Epithelial cell of proximal tubule (primary cell): ENCODE measurements at places on chromosomes 1 and 21. TPM values are rescaled to one million over a fixed set of nuclear protein-coding genes. Genes with fewer than 3 reads are reported as not detected.

Gene CFHR1
- not detected in 2 replicates for total RNA-seq

Gene IL10
- total RNA-seq, result not detected in 2 replicates

Gene S100A2
- 24.8 and 25.6 TPM in 2 replicates for total RNA-seq

Gene ACOT11
- 0.86 and 1.3 TPM in 2 replicates for total RNA-seq

Gene PLPPR5
- total RNA-seq, result 0.17 TPM in 1 of 2 replicates, not detected in the other

Gene RHOU
- total RNA-seq, result 0.14 and 0.58 TPM in 2 replicates

Gene TBX19
- total RNA-seq, result 0.29 and 1.3 TPM in 2 replicates

Gene MRPS6
- total RNA-seq, result 48.3 and 48.9 TPM in 2 replicates

Gene INKA2
- total RNA-seq, result 0.07 and 0.58 TPM in 2 replicates

Gene SERTAD4
- total RNA-seq, result 8.7 and 12.7 TPM in 2 replicates

Gene CLEC20A
- not detected in 2 replicates for total RNA-seq

Gene TTC24
- not detected in 2 replicates for total RNA-seq

GRCh38 chr1:112564081-112564480, 54.9 kb downstream of the ST7L start:
- no peak for DNase-seq

GRCh38 chr1:82991569-82991968, 1007.4 kb downstream of the TTLL7 start:
- DNase-seq, result no peak

GRCh38 chr21:15108801-15109200, 44.0 kb upstream of the NRIP1 start:
- no peak for DNase-seq

GRCh38 chr1:160560045-160560705, 19.1 kb downstream of the CD84 start:
- DNase-seq, result no peak

GRCh38 chr1:12417389-12417788, 187.6 kb downstream of the VPS13D start:
- no peak for DNase-seq

- no peak for DNase-seq
Observed at GRCh38 chr21:30838536-30838935, 9.0 kb upstream of the KRTAP7-1 start.

GRCh38 chr1:210571356-210572284, 242.9 kb downstream of the HHAT start:
- DNase-seq, result no peak

- no peak for DNase-seq
Observed at GRCh38 chr1:9615316-9616063, 26.8 kb downstream of the TMEM201 start.

DNA sequence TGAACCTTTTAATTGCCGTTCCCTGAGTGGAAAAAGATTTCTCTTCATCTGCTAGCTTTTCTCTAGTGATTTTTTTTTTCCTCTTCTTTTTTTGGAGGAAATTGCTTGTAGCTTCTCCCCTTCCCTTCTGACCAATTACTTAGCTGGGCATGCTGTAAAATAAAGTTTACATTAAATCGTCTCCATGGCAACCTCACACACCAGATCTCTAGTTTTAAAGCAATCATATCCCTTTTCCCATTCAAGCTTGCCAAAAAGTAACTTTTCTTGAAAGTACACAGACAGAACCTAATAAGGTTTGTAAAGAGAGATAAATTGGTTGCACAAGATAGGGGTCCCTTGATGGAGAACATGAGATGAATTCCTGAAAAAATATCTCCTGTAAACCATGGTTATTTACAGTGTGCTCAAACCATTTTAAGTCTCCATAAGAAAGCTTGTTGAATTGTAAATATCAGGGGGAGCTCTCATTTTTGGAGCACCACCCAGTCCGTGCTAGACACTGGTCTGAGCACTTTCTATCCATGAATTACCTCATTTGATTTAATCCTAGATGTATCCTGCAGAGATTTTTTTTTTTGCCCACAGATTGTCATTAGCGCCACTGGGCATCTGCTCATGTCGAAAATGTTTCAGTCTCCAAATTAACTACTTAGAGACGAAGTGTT, 32.6 kb upstream of the HTR1D start:
- DNase-seq, result no peak

- DNase-seq, result no peak
Observed at GRCh38 chr1:172357753-172358385, 62.6 kb upstream of the C1orf105 start.

- DNase-seq, result no peak
Observed at GRCh38 chr21:41899426-41900202, 20.5 kb upstream of the PRDM15 start.

DNA sequence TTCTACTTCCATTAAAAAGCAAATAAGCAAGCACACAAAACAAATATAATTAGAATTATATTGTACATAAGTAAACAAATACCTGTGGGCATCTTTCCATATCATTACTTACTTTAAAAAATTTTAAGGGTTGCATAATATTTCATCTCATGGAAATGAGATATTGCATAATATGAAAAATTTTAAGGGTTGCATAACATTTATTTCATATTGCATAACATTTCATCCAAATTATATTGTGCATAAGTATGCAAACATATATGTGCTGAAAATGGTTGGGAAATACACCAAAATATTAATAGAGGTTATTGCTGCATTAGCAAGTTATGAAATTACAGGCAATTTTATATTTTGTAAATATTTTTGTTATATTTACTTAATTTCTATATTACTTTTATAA, 213.7 kb downstream of the KCNH1 start:
- DNase-seq, result no peak

GRCh38 chr21:36134803-36135390, at the start of gene CBR3:
CBR3 (plus strand) TSS chr21:36135079; CDS start chr21:36135193, 114 bp downstream.
- DNase-seq, result no peak

DNA sequence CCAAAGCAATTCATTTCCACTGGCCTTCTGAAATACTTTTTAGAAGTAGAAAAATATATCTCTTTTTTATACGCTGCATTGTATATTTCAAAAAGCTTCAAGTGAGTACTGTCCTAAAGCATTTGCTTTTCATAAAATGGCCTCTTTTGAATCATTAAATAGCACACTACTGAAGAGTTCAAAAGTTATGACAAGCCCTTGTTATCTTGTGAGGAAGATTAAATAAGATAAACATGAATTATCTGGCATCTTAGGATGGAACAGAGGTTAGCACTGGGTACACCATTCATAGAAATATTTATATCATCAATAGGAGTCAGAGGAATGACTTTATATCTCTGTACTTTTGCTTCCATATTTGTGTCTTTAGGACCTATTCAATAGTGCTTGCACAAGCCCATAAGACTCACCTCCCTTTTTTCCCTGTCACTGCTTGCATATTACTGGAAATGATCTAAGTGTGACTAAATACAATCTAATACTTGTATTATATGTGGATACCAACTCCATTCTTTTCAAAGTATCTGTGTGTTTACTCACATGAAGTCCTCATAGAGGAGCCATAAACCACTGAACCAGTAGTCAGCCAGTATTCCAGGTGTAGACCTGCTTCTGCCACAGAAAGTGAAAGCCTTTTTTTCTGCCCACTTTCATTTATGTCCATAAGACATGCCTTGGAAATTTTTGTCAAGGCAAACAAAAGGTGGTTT, 274.2 kb upstream of the C1orf105 start:
- DNase-seq, result no peak

GRCh38 chr1:58983633-58984245, 199.9 kb upstream of the JUN start:
- no peak for DNase-seq

DNA sequence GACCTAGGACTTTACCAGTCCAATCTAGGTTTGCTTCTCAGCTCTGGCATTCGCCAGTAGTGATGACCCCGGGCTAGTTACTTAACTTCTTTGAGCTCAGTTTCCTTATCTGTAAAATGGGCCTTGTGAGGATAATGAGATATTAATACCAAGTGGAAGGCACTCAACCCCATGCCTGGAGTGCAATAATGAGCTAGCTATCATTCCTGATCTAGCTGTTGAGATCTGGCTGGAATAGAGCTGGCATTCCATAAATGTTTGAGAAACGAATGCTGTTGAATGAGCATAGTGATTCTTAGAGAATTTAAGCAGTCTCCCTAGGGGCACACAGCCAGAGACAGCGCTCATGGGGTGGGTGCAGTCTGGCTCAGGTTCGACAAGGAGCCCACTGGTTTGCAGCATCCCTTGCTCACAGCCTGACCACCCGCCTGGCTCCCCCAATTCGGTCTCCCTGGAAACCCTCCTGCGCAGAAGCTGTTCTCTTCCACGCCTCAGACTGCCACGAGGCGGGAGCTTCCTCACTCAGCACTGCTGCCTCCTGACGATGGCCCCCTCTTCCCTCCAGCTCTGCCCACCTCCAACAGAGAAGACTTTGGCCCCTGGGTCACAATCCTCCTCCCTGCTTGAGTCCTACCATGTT, 32.5 kb downstream of the DHCR24 start:
- DNase-seq, result no peak

DNA sequence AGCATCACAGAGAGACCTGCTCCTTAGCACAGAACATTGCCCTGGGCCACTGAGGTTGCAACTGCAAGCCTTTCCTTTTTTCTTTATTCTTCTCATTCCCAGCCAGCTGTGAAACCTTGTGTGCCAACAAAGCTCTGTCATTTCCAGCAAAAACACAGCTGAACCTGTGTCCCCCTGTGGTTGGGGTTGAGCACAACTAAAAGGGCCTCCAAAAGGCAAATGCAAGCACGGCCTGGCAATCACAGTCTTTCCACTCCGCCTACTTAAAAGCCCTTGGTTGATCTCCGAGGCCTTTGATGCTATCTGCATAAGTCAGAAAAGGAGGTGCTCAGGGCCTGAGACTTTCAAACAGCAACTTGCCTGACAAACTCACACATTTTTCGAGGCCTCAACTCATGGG, 32.7 kb downstream of the SUSD4 start:
- no peak for DNase-seq

- DNase-seq, result no peak
Observed at GRCh38 chr1:210315529-210315928, 13.2 kb upstream of the HHAT start.

DNA sequence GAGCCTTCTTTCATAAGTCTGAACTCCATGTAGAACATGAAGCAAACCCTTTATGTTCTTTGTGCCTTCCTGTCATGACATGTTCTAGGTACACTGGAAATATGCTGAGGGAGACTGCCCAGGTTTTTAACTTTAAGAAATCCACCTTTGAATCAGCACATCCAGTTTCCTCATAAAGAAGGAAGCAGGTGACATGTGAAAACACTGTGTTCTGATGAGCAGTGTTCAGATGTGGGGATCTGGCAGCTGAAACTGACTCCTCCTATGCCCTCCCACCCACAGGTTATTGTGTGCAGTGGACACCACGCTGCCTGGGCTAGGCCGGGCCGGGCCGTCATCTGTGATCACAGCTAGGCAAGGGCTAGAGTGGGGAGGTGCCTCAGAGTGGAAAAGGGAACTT, 51.1 kb downstream of the CNN3 start:
- DNase-seq, result no peak

DNA sequence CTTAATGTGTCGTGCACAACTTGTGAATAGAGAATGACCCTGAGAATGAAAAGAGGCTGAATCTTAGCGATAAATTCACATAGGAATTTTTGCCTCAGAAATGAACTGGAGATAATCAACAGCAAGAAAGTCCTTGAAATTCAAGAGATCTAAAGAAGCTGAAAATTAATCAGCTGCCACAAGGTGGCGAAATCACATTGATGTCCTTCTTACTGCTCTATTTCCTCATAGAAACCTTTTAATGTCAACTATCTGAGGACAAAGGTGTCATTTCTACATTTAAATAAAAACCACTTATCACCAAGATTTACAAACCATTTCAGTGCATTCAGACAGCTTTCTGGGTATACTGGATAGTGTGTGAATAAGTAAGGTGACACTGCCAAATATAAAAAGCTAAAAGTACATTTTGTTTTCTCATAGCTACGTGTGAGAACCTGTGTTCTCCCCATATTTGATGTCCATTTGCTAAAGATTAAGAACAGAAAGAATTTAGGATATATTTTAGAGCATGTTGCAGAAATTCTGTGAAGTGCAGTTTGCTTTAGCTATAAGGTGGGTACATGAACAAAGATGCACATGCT, 485.3 kb upstream of the PTBP2 start:
- DNase-seq, result peak; percentile 35

- no peak for DNase-seq
Observed at GRCh38 chr1:80023358-80023757, 1016.8 kb upstream of the ADGRL4 start.

GRCh38 chr1:5950201-5950895, 41.9 kb downstream of the NPHP4 start:
- no peak for DNase-seq

DNA sequence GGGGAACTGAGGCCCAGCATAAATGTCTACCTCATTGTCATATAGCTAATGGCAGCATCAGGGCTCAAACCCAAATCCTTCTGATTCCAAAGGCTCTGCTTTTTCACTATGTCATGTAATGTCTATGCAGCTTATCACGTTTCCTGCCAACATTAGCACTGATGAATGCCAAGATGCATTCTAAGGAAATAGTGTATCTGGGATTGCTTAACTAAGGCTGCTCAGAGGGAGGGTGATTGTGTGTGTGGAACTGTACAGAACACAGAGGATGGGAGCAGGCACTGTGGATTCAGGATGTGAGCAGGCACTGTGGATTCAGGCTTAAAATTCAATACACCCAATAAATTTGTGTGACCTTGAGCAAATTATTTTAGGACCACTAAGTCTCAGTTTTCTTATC, 456.4 kb upstream of the DEPDC1 start:
- no peak for DNase-seq

DNA sequence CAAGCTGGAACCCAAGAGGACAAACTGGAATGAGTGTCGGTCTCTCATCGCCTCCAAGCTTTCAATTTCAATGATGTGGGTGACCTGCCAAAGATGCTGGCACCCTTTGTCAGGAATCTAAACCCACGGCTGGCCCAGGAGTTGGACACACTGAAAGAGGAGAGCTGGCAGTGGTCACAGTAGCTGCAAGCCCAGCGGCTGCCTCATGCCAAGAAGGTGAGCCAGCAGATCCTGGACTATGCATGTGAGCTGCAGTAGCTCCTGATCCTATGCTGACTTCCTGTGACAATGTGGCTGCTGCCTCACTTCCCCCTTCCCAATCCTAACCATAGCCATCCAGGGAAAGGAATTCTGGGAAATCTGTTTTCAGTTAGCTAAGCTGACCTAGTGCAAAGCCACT, 117.0 kb upstream of the VAV3 start:
- no peak for DNase-seq

DNA sequence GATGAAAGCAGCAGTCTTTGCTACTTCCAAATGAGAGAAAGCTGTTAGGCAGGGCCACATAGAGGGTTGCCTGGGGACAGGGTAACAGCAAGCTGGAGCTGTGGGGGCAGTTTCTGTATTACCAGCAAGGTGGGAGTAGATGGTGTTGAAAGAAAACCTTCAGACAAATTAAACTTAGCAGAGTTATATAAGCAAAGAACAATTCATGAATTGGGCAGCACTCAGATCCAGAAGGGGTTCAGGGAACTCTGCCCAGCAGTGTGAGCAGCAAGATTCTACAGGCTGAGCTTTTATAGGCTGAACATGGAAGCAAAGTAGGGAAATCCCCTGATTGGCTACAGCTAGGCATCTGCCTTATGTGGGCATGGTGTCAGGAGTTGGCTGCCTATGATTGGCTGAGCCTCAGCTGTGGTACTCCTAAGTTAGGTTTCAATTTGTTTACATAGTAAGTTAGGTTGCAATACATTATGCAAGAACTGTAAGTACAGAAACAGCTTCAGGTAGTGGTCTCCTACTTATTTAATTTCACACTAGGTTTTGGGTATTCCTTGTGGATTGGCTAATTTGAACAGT, 64.1 kb upstream of the TMPRSS2 start:
- no peak for DNase-seq
